ENCODE measurements at places on chromosomes 7 and 10.
A peak's percentile ranks its signal among the peaks of the same experiment; 100 is the strongest.

DNA sequence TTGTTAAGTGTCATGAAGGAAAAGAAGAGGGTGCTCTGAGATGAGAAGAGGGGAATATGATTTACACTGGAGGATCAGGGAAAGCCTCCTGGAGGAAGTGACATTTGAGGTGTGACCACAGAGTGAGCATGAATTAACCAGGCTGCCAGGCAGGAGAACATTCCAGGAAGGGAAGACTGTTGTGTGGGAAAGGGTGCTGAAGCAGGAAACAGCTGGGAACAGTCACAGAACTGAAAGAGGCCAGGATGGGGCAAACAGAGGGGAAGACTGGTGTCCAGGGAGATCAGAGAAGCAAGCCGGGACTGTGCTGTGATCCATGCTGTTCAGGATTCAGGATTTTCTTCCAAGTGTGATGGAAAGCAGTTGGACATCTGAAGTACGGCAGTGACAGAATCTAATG lies 14.9 kb downstream of the HIPK2 start:
- DNase-seq = no peak

DNA sequence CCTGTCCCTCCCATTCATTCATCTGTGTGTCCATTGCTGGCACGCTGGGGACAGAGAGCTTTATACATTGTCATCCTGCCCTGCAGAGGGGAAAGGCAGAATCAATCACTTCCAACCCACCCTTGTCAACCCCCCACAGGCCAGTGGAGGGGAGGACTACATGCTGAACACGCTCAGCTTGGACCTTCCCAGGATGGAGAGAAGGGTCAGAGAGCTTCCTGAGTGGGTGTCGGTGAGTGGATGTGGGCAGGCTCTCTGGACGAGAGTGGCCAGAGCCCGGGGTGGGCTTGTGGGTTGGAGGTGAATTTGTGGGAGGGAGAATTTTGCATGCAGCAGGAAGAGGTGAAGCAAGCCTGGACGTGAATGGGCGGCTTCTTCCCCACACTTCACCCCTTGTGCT lies 93.9 kb downstream of the DNAJB6 start:
- DNase-seq = no peak

DNA sequence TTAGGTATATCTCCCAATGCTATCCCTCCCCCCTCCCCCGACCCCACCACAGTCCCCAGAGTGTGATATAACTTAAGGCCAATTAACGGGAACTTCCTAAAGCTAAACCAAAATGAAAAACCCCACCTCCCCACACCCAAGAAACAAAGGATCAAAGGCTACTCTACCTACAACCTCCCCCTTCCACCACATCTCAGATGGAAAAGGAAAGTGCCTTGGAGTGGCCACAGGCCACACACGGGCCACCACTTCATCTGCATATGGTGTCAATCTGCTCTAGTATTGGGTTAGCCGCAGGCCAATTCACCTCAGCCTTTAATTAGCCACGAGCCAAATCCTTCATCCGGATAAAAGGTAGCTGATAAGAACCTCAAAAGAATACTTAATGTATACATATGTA lies 19.6 kb downstream of the CSTF2T start:
- DNase-seq = no peak

GRCh38 chr10:102001435-102002068 lies 54.4 kb downstream of the ARMH3 start:
- DNase-seq = no peak

- peak; percentile 40 for DNase-seq
These were observed 655 bp downstream of the LMTK2 start for GRCh38 chr7:98107313-98107721.

Data from HT-29 (cell line).